ENCODE measurements at places on chromosomes 5 and 9.

- no peak overlapping the region for H3K27ac ChIP-seq
- no peaks in the 10 kb centered on the region for H3K27me3 ChIP-seq
- no peak for DNase-seq
Observed at GRCh38 chr9:106728860-106729259, 134.1 kb upstream of the ZNF462 start.

GRCh38 chr5:103582364-103582763 lies 19.8 kb upstream of the NUDT12 start:
- peak; percentile 12 for DNase-seq
- no peak overlapping the region for H3K4me3 ChIP-seq
- H3K36me3 ChIP-seq = no peaks in the 10 kb centered on the region
- no peak overlapping the region for H3K27ac ChIP-seq

- H3K27me3 ChIP-seq = no peaks in the 10 kb centered on the region
- peak; percentile 35 for DNase-seq
- H3K27ac ChIP-seq = peak overlapping the region; percentile 53
Observed at GRCh38 chr5:111439473-111440075, 72.8 kb downstream of the STARD4 start.

GRCh38 chr9:121478816-121479676 lies 20.6 kb downstream of the GGTA1 start:
- peaks cover 6% of the 10 kb centered on the region for H3K4me1 ChIP-seq
- no peak for DNase-seq
- H3K4me3 ChIP-seq = no peak overlapping the region
- peaks cover 53% of the 10 kb centered on the region for H3K27me3 ChIP-seq
- H3K27ac ChIP-seq = no peak overlapping the region

DNA sequence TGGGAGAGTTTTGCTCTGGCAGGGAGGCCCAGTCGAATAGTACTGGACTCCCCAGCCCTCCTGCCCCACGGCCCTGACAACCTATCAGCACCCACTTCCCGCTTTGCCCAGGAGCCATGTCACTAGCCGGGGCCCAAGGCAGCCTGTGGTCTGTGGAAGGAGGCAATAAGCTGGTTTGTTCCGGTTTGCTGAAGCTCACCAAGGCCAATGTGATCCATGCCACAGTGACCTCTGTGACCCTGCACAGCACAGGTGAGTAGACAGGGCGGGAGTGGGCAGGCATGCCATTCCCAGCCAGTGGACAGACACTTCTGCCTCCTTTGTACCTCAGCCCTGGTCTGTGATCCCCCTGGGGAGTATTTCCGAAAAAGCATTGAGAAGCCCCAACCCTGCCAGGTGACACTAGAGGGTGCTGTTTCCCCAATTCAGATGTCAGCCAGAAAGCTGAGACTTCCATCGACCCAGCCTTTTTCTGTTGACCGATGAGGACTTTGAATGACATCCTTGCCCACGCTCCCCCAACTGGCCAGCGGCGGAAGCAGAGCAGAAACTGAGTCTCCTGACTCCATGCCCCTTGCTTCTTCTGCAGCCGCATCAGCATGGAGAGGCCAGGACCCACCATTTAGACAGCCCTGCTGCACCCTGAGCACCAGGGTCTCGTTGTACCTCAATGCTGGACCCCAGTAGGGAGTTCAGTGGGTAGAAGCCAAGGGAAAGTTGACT lies 9.6 kb downstream of the PCYOX1L start:
- H3K4me3 ChIP-seq = no peak overlapping the region
- H3K27me3 ChIP-seq = peaks cover 8% of the 10 kb centered on the region
- no peak overlapping the region for H3K27ac ChIP-seq
- peaks cover 10% of the 10 kb centered on the region for H3K4me1 ChIP-seq

GRCh38 chr9:75624998-75625397 lies 265.5 kb upstream of the PCSK5 start:
- H3K4me1 ChIP-seq = no peaks in the 10 kb centered on the region
- DNase-seq = no peak
- no peaks in the 10 kb centered on the region for H3K27me3 ChIP-seq
- H3K27ac ChIP-seq = no peak overlapping the region
- no peaks in the 10 kb centered on the region for H3K36me3 ChIP-seq

- no peak for DNase-seq
- no peak overlapping the region for H3K4me3 ChIP-seq
- H3K27ac ChIP-seq = peak overlapping the region; percentile 98
- H3K4me1 ChIP-seq = peaks cover 65% of the 10 kb centered on the region
Observed at GRCh38 chr9:749716-750115, 91.8 kb upstream of the DMRT1 start.

GRCh38 chr5:9468060-9468388 lies 77.9 kb downstream of the SEMA5A start:
- H3K36me3 ChIP-seq = 0 out of 2 replicates have a peak, but pooled peaks cover 2% of the 10 kb centered on the region
- H3K4me3 ChIP-seq = peak overlapping the region; percentile 49
- DNase-seq = peak; percentile 94
- peaks cover 40% of the 10 kb centered on the region for H3K4me1 ChIP-seq

DNA sequence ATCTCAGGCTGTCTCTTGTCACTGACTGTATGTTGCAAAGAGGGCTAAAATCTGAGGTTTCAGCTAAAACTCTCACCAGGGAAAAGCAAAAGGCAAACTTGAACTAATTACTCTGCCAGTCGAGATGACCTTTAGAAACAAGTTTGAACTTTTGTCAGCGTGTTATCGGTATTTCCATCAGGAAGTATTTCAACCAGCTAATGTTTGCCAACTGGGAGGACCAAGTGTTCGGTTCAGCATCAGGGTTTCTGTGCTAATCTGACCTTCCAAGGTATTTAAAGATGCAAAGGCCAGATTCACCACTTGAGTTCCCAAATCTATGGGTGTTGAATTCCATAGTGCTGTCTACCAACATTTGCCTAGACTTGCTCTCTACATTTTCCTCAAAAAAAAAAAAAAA lies 230.5 kb downstream of the SLIT3 start:
- no peak overlapping the region for H3K27ac ChIP-seq
- no peaks in the 10 kb centered on the region for H3K36me3 ChIP-seq
- H3K27me3 ChIP-seq = no peaks in the 10 kb centered on the region
- H3K4me1 ChIP-seq = no peaks in the 10 kb centered on the region
- no peak overlapping the region for H3K4me3 ChIP-seq

DNA sequence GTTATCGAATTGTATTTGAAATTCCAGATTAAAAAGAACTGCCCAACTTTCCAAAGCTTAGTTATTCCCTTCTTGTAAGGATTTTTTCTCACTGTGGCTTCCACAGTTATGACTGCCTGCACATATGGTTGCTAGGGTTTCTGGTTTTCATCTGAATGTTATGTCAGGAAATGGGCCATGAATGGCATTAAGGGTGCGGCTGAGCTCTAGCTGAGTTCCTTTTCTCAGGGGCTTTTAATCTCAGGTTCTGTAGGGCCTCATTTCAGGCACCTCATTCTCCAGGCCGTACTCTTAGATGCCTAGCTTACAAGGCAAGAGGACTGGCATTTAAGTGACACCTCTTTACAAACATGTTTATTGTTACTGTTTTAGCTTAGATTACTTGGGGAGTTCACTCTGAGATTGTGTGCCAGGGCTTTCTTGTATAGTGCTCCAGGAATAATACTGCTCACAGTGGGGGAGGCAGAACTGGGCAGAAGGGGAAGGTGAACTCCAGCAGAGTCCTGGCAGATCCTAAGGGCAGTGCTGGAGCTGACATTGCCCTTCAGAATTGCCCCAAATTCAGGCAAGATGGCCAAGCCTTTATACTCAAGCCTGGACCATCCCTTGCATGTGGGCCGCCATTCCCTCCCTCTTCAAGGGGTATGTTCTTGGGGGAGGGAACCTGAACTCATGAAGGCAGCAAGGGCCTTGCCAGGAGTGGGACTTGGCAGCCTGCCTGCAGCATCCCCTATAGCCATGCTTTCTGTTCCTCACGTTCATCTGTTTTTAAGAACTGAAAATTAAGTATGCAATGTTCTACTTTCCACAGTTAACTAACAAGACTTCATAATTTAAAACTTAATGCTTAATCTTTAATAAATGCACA lies 111.5 kb downstream of the KDM4C start:
- peak overlapping the region; percentile 9 for H3K27ac ChIP-seq
- peaks cover 19% of the 10 kb centered on the region for H3K4me1 ChIP-seq
- H3K4me3 ChIP-seq = no peak overlapping the region
- peaks cover 11% of the 10 kb centered on the region for H3K36me3 ChIP-seq

- H3K27me3 ChIP-seq = no peaks in the 10 kb centered on the region
- peaks cover 37% of the 10 kb centered on the region for H3K36me3 ChIP-seq
- no peak overlapping the region for H3K4me3 ChIP-seq
- DNase-seq = no peak
Observed at GRCh38 chr9:77261605-77262004, 84.3 kb downstream of the VPS13A start.

DNA sequence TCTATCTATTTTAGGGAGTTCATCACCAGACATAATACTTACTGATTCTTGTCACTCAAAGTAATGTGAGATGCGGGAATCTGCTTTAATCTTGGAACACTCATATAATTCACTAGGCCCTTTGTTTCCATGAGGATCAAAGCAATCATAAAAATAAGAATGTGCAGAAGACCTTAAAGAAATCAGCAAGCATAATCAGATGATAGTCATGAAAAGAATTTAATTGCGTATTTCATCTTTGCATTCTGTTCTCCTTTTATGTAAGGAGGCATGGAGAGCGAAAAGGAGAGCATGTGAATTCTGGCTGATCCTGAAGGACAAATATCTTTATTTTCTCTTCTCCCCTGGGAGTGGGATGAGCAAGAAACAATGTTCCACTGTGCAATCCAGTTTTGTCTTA lies 128.0 kb downstream of the RAB3C start:
- H3K27me3 ChIP-seq = peaks cover 5% of the 10 kb centered on the region
- H3K36me3 ChIP-seq = peaks cover 8% of the 10 kb centered on the region
- DNase-seq = no peak
- H3K4me3 ChIP-seq = no peak overlapping the region
- H3K4me1 ChIP-seq = no peaks in the 10 kb centered on the region

DNA sequence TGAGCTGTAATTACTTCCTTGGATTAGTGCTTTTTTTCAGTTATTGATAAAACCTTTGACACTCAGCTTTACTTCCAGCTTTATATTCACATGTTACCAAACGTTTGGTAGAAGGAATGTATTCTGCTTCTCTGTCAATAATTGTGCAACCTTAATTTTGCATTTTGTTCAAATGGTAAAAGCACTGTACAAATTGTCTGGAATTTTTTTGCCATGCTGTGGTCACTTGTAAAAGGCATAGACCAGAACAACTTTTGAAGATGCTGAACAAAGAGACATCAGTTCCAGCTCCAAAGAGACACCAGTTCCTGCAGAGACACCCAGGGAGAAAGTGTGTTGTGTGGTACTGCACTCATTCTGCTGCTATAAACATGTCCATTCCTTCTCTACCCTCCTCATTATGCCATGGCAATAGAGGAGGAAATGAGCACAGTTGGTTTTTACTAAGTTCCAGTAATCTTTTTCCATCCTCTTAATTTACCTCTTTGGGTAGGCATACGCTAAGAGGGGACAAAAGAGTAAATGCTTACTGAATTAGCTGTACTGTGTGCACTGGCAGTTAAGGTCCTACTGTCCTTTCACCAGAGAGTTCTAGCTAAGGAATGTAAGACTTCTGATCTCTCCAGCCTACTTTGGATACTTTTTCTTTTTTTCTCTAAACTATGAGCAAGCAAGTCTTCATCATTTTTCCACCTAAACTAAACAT lies 387.4 kb downstream of the FGF10 start:
- DNase-seq = no peak
- H3K36me3 ChIP-seq = no peaks in the 10 kb centered on the region
- H3K27ac ChIP-seq = no peak overlapping the region

- DNase-seq = no peak
- peak overlapping the region; percentile 20 for H3K4me3 ChIP-seq
- peak overlapping the region; percentile 79 for H3K27ac ChIP-seq
- no peaks in the 10 kb centered on the region for H3K27me3 ChIP-seq
Observed at GRCh38 chr5:126810596-126811380, 33.9 kb downstream of the LMNB1 start.

DNA sequence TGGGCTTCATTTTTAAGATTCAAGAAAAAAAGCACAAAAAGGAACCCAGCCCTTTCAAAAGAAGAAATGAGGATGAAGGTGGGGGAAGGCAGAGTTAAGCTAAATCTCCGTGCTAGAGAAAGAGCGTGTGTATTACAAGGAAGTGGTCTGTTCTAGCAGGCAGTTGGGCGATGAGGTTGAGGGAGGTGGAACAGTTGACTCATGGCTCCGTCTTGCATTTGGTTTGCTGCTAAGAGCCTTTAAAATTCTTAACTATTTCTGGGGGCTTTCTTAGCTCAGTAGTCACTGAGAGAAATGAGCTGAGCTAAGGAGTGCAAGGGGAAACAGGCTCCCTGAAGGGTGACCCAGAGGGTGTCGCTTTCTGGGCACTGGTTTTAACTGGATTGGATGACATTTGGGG lies 117.4 kb downstream of the GCNT1 start:
- no peaks in the 10 kb centered on the region for H3K36me3 ChIP-seq
- no peaks in the 10 kb centered on the region for H3K27me3 ChIP-seq

GRCh38 chr9:79946712-79947111 lies 374.9 kb downstream of the TLE4 start:
- DNase-seq = no peak
- H3K27ac ChIP-seq = no peak overlapping the region
- peaks cover 3% of the 10 kb centered on the region for H3K36me3 ChIP-seq
- peaks cover 11% of the 10 kb centered on the region for H3K4me1 ChIP-seq
- H3K4me3 ChIP-seq = no peak overlapping the region
- peaks cover 5% of the 10 kb centered on the region for H3K27me3 ChIP-seq

DNA sequence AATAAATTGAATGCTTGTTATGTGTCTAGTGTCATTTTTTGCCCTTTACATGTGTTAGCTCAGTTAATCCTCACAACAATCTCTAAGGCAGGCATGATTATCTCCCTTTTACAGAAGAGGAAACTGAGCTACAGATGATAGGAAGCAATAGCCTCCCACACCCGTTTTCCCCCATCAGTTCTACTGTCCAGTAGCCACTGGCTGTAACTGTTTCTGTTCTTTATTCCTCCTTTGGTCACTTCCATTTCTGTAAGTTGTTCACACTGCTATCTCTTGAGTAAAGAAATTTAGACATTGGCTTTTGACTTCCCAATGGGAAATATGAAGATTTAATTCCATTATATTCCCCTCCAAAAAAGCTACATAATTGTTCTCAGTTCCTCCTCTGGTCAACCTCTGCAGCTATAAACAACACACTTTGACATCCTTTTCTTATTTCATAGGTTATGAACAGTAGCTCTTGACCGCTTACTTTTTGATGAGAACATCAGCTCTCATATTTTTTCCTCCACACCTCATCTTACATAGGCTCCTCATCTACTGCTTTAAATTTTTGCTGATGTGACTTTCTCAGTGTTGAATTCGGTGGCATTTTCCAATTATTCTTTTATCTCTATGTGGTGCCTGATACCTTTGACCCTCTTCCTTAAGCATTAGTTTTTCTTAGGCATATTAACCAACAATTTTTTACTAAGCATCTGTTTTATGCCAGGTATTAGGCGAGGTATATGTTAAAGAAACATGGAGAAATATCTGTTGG lies 21.4 kb downstream of the SPZ1 start:
- no peak for DNase-seq
- H3K27me3 ChIP-seq = peaks cover 5% of the 10 kb centered on the region
- no peak overlapping the region for H3K4me3 ChIP-seq
- no peaks in the 10 kb centered on the region for H3K36me3 ChIP-seq
- no peak overlapping the region for H3K27ac ChIP-seq

GRCh38 chr9:82923092-82923911 lies 139.6 kb downstream of the RASEF start:
- no peak overlapping the region for H3K4me3 ChIP-seq
- no peak overlapping the region for H3K27ac ChIP-seq
- no peak for DNase-seq
- H3K27me3 ChIP-seq = no peaks in the 10 kb centered on the region
- no peaks in the 10 kb centered on the region for H3K36me3 ChIP-seq
